ENCODE measurements at places on chromosomes 16 and 17.

GRCh38 chr17:67449845-67450755 lies 73.0 kb downstream of the PITPNC1 start:
- no peak for DNase-seq

DNA sequence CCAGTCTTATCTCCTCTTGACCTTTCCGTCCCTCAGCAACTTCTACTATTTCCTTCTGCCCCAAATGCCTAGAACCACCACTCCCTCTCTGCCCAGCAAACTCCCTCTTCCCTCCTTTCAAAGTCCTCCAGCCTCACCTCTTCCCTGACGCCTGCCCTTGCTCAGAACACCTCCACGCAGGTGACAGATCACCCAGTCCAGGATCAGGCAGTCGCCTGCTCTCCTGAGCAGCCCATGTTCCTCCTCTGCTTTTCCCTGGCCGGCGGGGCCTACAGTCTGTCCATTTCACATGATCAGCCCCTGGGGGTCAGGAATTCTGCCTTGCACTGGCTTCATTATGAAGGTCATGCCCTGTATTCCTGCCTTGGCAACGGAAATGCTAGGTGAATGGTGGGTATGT lies 422 bp downstream of the CD300LF start:
- no peak for DNase-seq

GRCh38 chr16:84379008-84379708 lies 10.8 kb downstream of the ATP2C2 start:
- DNase-seq, result no peak

- DNase-seq, result no peak
Measured at GRCh38 chr17:43526886-43527648, 19.1 kb downstream of the ETV4 start.

DNA sequence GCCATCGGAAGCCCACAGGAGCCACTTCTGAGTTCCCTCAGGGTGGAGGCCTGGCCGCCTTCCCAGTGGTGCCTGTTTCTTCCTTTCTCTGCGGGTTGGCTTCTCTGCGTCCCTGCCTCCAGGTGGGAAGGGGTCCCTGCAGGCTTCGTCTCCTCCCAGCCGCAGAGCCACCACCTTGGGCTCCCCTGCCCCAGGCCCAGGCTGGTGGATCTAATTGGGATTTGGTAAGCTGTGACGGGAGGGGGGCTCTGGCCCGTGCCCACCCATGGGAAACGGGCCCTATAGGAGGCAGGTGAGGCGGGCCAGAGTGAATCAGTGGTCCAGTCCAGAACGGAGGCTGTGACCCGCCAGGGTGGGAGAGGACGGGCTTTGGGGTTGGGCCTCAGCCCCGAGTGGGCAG lies 32.1 kb downstream of the JPH3 start:
- no peak for DNase-seq

DNA sequence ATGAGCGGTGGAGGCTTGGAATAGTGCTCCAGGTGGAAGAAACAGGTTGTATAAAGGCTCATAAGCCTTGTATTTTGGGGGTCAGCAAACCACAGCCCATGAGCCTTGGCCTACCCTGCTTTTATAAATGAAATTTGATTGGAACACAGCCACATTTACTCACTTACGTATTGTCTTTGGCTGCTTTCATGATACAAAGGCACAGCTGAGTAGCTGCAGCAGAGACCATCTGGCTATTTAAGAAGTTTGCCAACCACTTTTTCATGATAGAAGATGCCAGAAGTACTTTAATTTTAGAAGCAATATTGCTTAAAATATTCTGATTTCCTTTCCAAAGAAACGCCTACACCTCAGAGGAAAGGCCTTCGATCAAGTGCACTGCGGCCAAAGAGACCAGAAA lies 73.8 kb downstream of the C17orf58 start:
- no peak for DNase-seq

GRCh38 chr16:72397876-72398275 lies 225.9 kb upstream of the PMFBP1 start:
- DNase-seq, result no peak

- no peak for DNase-seq
Measured at GRCh38 chr17:77212833-77213777, 72.3 kb downstream of the SEC14L1 start.

DNA sequence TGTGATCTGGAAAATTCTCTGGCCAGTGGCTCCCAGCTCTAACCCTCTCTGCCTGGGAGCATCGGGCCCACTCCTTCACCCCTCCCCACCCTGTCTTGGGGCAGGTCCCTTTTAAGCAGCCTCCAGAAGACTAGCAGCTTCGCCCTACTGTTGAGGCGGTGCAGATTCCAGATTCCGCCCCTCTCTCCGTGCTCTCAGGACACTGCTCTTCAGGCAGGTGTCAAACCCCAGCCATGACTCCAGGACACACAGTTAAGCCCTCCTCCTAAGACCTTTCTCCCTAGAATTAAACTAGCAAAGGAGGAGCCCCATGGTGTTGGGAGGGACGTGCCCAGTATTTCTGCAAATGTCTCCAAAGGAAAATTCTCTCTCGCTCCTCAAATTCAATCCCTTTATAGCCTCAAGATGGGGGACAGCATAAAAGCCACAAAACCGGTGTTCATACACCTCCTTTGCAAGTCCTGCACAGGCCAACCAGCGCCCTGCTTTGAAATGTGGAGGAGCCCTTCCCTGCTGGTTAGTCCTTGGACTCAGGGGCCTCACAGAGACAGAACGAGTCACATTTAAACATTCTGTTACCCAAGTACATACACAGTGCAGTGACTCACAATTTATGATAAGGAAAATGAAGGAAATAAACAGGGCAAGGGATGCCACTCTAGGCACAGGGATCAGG lies 7.2 kb downstream of the LPO start:
- DNase-seq, result no peak

DNA sequence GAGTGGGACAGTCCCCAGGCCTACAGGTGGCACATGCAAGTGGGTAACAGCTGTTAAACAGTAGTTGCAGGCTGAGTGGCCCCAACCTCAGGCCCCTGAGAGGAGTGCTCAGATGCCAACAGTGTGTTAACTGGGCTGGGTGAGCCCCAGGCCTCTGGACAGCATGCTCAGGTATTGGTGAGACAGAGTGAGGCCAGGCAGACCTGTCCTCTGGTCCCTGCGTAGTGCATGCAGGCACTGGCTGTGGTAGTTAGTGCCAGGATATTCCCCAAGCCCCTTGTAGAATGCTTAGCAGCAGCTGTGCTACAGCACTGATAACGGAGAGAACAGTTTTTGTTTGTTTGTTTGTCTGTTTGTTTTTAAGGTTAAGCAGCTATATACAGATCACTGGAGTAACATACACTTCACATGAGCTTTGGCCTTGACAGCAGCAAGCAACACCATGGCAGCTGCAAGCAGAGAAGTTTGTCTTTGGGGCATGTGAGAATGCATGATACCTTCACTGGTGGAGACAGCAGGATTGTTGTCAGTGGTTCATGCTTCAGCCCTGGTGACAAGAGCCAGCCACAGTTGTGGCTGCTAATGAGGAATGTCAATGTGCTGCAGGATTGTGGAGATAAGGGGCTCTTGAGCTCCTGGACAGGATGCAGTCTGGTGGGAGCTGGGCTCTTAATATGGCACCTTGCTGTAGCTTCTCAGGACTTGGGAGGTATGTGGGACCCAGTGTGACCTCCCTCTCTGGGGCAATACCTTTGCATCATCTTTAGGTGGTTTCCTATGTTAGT lies 614.4 kb downstream of the CDH11 start:
- no peak for DNase-seq

- DNase-seq, result no peak
Measured at GRCh38 chr16:56362706-56363105, 62.6 kb downstream of the AMFR start.

GRCh38 chr16:71794943-71795342 lies 13.7 kb downstream of the AP1G1 start:
- DNase-seq, result no peak

GRCh38 chr17:27414271-27414670 lies 42.0 kb upstream of the KSR1 start:
- DNase-seq, result no peak

- DNase-seq, result no peak
Measured at GRCh38 chr16:51243936-51244436, 92.9 kb upstream of the SALL1 start.

- DNase-seq, result no peak
Measured at GRCh38 chr17:44928136-44928535, 12.8 kb upstream of the GFAP start.

GRCh38 chr17:16491703-16492612 lies at the start of gene LRRC75A:
TSS of gene LRRC75A (minus strand) at chr17:16492193. CDS start at chr17:16491990, 203 bp downstream.
- DNase-seq, result no peak

- DNase-seq, result no peak
Measured at GRCh38 chr17:74177018-74177450, 26.4 kb upstream of the RPL38 start.

- DNase-seq, result no peak
Measured at GRCh38 chr17:70313086-70313852, 143.9 kb downstream of the KCNJ2 start.

DNA sequence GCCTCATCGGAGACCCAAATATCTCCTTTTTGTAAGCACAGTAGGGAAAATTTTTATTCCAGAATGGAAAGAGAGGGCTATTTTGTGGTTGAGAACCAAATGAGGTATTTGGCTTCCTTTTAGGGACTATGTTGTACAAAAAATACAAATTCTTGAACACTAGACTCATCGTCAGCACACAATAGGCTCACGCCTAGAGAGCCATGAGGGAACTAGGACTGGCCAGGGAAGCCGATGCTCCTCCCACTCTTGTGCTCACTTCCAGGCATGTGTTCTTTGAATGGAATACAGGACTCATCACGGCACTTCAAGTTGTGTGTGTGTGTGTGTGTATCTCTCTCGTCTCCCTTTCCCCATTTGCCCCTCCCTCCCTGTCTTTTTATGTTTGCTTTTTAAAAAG lies 17.8 kb upstream of the BLMH start:
- no peak for DNase-seq

DNA sequence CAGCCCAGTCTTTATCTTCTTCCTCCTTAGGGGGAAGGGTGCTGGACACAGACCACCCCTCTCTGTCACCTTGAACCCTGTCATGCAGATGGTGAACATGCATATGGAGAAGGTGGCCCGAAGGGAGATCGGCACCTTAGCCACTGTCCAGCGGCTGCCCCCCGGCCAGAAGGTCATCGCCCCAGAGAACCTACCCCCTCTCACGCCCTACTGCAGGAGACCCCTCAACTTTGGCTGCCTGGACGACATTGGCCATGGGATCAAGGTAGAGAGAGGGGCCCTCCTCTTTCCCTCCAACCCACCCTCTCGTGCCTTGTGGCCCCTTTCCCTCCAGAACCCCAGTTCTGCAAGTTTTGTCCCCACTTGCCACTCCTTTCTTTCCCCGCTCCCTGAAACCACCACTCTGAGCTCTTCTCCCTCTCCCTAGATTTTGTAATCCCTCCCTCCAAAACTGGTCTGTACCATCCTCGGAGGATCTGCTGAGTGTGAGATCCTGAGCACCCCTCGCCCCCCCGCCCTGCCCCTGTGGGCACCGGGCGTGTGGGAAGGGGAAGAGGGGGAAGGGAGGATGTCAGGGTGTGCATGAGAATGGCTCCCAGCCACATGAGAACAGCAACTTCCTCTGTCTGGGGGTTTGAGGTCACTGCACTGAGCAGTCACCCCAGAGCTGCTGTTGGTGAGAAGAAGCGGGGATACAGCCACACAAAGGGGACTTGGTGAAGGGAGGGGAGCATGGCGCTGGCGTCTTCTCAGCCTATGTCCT lies 7.3 kb downstream of the ABI3 start:
- no peak for DNase-seq

GRCh38 chr16:85429776-85430522 lies 183.2 kb upstream of the GSE1 start:
- no peak for DNase-seq

DNA sequence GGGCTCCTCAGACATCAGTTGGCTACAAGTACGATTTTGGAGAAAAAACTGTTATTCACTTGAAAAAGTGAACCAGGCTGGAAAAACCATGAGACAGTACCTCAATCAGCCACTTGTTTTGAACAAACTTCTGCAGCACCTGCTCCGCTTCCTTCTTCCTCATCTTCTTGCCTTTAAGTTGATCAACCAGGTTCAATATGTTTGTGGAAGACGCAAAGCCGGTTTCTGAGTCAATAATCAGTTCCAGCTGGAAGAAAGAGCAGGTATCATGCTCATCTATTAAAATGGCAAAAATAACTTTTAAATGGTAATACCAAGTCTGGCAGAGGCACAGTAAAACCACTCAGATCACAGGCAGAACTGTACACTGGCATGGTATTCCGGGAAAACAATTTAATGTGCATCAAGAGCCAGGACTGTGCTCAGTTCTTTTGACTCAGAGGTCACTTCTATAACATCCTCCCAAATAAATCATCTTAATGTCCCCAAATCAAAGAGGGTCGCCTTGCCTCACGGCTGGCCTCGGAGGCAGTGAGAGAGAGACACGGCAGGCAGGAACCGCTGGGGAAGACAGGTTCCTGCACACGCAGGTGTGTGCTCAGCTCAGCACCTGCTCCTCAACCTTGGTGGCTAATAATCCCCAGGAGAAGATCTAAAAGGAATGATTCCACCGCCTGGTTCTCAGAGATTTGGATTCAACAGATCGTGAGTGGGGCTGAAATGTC lies 29.7 kb downstream of the KDM8 start:
- DNase-seq, result no peak

- DNase-seq, result no peak
Measured at GRCh38 chr16:52051414-52052172, 495.4 kb downstream of the TOX3 start.

DNA sequence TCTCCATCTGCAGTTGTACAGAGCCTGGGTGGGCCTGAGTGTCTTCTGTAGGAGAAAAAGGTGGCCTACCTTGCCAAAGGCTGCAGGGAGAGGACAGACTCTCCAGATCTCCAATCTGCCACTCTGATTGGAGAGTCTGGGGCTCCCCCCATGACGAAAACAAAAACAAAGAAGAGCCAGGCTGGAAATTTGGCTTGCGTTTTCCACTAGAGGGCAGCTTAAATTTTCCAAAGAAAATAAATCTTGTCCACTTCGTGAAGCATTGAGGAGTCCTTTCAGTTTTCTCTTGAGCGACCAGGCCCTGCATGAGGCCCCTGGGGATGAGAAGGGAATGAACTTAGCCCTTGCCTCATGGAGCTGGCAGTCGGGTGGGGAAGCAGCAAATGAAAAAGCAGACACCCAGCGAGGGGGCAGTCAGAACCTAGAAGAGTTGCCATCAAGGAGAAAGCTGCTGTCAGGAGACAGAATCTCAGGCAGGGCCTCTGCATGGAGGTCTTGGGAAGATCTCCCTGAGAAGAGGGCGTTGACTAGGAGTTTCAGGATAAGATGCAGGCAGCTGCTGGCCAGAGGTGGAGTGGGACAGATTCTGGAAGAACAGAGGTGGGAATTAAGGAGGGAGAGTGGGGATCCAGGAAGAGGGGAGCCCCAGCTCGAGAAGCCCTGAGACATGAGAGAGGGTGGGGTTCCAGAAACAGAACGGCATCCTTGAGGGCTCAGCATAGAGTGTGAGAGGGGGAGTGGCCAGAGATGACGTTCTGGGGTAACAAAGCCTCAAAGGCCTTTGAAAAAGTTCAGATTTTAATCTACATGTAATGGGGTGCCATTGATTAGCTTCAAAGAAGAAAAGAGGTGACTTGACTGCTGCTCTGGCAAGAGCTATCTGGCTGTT lies 8.4 kb upstream of the SHCBP1 start:
- no peak for DNase-seq
